H9 (cell line): ENCODE measurements at places on chromosomes 6 and 20.

DNA sequence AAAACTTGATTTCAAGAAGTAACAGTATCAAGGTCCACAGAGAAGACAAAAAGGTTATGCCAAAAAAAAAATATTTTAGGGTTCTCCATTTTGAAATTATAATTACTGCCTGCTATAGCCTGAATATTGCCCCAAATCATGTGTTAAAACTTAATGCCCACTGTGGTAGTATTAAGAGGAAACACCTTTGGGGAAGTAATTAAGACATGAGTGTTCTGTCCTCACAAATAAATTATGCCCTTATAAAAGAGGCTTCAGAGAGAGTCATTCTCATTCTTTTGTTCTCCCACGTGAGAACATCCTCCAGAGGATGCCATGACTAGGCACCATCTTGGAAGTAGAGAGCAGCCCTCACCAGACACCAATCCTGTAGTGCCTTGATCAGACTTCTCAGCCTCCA, 66.2 kb downstream of the GMDS start:
- no peak for DNase-seq

- DNase-seq = no peak
Measured at GRCh38 chr6:158040051-158040803, 58.6 kb downstream of the SYNJ2 start.

DNA sequence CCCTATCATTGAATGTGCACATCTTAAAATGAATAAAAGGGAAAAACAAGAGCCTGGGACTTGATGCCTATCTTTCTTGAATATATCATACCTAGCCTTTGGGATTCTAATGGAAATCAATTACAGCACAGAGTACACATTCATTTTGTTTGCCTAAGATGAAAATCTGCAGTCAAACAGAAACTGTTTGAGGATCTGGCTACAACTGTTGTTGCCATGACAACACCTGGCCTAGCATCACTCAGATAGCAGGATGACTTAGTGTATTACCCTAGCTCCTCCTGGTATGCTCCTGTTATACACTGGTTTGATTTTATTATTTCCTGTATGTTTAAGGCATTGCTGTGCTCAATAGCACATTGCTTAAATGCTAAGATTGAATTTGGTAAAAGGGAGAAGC, 71.5 kb upstream of the LAMP5 start:
- no peak for DNase-seq

DNA sequence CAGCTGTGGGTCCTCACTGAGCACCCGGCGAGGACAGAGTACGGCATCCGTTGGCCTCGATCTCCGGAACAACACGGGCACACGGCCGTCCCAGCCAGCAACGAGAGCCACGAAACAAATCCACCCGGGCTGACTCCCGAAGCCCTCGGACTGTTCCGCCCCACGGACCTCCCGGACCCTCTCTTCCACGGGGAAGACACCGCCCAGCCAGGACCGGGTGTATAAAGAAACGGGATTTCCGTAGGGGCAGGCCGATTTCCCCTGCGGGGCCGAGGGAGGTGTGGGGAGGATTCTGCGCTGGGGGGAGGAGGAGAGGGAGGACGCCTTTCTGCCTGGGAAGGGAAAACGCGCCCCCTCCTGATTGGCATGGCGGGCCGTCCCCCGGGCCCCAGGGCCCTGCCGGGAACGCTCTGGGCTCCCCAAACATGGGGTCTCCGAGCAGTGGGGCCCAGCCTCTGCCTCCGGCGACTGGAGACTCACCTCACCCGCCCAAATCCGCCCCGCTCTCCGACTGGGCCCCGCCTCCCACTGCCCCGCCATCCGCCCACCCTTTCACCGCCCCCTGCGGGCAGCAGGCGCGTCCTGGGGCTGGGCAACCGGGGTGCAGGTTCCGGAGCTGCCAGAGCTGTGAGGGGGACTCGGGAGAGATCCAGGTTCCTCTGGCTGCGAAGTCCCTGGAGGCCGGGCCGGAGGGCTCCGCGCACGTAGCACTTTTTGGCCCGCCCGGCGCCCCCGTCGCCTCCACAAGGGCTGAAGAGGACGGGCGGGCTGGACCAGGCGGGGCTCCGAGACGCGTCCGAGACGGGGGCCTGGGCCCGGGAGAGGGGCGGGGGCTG, 679 bp upstream of the PPDPF start:
- DNase-seq = peak; percentile 80
